ENCODE measurements at places on chromosomes 6 and 20.

- no peak for DNase-seq
These were observed 8.0 kb downstream of the TGM2 start for GRCh38 chr20:38156888-38157634.

- DNase-seq = no peak
These were observed 15.9 kb downstream of the LEMD2 start for GRCh38 chr6:33772902-33773472.

GRCh38 chr20:55961376-55962330 lies 43.7 kb downstream of the CBLN4 start:
- DNase-seq = no peak

DNA sequence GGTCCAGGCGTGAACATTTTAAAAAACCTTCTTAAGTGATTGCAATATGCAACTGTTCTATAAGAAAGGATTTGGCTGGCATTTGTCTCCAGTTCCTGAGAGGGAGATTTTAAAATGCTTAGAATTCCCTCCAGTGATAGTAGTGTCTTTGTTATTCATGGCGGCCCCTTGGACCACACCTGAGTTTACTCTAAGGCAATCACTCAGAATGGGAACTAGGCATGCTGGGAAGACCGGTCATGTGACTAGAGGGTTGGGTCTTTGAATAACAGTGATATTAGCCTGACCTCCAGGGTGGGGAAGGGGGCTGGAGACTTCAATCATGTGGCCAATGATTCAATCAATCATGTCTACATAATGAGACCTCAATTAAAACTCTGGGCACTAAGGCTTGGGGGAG lies 50.7 kb upstream of the UTRN start:
- no peak for DNase-seq

- DNase-seq = no peak
These were observed 281.7 kb upstream of the PRDM1 start for GRCh38 chr6:105804424-105804823.

DNA sequence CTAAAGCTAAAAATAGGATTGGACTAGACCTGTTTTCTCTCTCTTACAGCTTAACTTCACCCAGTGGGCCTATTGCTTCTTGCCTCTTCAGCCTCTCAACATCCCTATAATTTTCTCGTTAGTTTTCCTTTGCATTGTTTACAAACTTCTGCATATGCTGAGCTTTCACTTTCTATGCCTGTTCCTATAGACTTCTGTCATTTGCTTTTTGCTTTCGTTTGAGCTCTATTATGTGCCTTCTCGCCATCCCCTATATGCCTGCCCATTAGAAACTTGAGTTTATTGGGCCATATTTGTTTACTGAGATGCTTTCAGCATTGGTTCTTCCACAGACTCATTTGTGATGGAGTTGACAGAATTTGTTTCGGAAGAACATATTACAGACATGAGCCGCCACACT lies 40.9 kb downstream of the NCOA7 start:
- DNase-seq = no peak

DNA sequence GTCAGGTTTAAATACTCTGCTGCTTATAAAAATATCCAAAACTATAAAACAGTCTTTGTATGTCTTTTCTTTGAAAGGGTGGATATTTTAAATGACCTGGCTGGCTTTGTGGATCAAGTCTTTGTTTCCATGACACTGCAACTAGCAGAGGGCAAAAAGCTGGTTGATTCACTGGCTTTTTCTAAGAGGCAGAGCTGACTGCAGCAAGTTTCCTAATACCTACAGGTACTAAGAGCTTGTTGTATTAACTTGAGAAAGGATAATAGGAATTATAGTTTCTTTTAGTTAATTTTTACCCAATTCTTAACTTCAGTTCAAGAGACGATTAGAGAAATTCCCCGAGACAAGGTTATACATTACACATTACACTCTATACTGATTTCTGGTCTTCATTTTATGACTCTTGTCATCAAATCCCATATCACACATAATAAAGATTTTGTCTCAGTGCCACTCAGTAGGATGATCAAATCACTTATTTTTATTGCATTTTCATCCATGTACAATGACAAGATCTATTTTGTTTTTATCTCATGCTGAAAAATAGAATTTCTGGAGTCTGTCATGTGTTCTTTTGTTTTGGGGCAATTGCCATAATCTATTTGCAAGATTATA lies 120.1 kb upstream of the RIMS1 start:
- DNase-seq = no peak

DNA sequence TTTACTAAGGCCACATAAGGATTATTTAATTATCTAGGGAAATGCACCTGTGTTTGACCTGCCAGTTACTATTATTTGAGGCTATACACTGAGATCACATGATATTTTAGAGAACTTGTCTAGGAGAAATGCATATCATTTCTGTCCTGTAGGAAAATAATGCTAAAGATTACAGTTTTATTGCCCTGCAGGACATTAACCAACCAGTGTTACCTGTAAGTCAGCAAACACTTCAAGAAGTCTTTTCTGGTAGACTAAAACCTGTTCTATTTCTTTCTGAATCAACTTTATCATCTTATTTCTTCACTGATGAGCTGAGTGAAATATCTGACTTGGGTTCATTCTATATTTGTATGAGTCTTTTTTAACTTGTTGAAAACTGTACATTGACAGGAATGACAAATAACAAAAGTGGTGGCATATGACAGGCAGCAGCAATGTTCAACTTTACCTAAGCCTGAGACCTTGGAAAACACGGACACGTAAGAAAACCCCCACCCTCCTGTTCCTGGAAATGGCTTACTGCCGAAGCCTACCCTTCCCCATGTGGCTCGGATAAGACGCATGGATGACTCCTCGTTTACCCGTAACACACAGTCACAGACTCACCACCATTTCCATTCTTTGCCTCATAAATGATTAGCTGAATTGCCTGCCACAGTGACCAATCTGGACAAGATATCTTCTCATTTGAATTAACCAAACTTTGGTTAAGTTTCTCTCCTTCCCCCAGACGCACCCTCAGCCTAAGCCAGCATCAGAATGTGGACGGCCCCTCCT lies 118.0 kb upstream of the CD93 start:
- DNase-seq = no peak

DNA sequence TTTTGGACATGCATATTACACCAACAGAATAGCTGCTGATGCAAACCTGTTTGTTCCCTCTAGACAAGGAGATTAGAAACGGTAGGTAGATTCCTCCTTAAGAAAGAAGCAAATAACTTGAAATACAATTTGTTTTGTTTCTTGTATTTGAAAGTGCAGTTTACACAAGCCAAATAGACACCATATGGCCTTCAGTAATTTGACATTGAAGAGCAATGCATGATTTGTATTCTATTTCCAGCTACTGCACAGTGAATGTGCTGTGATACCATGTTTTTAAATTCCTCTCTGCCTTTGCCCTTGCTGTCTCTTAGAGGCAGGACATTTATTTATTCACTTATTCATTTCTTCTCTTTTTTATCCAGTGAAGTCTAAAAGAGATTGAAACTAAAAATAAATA lies 31.9 kb upstream of the ANKEF1 start:
- no peak for DNase-seq

DNA sequence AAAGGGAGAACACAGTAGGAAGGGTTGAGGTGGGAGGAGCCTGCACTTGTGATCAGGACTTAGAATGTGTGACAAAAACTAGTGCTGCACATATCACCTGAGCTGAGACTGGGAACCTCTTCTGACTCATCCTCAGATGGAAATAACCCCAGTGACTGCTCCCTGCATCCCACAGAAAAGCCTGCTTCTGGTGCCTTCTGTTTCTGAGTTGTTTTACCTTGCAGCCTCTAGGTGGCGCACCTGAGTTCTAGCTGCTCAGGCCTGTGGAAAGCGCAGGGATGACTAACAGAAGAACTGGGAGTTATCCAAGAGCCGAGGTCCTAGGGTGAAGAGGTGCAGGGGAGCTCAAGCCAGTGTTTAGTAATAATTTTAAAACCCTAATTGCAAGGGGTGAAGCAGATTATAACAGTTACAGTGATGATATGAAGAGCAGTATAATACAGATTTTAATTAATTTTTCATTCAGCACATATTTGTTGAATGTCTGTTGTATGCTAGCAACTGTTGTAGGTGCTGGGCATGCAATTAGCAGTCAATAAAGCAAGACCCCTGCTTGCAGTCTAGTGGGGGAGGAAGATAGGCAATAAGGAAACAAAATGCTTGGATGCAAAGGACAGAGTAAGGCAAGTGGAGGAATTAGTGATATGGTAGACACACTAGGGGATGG lies 302.5 kb downstream of the DHX35 start:
- peak; percentile 4 for DNase-seq

GRCh38 chr6:36018339-36018738 lies 6.1 kb downstream of the SLC26A8 start:
- no peak for DNase-seq

Data from stimulated activated CD8-positive, alpha-beta memory T cell treated with anti-CD3 and anti-CD28 coated beads, Interleukin-15, amount 100 ng/mL, for 24 hours (primary cell).